ENCODE measurements at places on chromosomes 13 and 19.

DNA sequence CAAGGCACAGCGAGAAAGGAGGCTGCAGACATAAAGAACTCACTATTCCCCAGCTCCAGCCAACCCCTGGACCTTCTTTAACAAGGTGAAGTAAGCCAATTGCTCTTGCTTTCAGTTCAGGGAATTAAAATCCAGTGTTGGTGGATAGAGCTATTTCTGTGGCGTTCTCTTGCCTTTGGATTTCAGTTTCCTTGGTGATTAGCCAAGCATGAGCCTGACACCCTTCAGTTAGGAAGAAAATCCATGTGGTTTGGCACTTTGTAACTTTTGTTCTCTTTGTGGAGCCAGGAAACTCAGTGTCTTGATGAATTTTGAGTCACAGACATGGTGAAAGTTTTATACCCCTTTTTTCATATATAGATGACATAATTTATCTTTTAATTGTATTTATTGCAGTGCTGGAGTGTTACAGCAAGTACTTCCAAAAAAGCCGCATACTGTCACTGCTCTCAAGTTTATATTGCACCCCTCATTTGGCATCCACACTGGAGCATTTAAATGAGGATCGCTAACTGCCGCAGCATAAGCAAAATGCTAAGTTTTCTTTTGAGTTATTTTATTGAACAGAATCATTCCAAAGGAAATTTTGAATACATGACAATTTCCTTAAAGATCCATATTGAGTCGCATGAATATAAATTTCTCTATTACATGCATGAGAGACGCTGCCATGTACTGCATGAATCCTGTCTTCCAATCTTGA lies 406.8 kb downstream of the MYO16 start:
- no peak for DNase-seq

GRCh38 chr19:2341982-2342381 lies 13.5 kb downstream of the SPPL2B start:
- DNase-seq = no peak

DNA sequence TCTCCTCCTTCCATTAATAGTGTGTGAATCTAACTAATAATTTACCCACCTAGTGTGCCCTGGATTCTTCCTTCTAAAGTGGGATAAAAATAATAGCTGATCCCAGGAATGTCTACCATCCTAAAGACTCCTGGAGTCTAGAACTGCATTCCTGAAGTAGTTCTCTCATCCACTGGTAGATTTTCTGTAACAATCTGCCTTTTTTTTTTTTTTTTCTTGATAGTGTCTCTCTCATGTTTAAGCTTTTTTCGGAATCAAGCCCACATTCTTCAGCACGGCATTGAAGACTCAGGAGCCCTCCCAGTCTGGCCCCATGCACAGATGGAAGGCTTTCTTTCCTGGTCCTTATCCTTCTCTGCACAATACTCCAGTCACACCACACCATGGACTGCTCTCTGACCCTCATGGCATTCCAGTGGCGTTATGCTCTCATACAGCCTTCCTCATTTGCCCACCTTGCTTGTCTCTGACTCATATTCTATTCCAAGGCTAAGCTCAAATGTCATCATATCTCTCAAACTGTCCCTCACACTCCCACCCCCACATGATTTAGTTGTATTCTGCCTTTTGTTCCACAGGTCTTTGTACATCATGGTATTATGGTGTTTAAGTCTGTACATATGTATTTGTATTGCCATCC lies 68.7 kb upstream of the FRY start:
- no peak for DNase-seq

GRCh38 chr19:48656840-48657474 lies 11.0 kb upstream of the CA11 start:
- DNase-seq = no peak

GRCh38 chr13:90171649-90172048 lies 1175.8 kb upstream of the MIR17HG start:
- DNase-seq = no peak

DNA sequence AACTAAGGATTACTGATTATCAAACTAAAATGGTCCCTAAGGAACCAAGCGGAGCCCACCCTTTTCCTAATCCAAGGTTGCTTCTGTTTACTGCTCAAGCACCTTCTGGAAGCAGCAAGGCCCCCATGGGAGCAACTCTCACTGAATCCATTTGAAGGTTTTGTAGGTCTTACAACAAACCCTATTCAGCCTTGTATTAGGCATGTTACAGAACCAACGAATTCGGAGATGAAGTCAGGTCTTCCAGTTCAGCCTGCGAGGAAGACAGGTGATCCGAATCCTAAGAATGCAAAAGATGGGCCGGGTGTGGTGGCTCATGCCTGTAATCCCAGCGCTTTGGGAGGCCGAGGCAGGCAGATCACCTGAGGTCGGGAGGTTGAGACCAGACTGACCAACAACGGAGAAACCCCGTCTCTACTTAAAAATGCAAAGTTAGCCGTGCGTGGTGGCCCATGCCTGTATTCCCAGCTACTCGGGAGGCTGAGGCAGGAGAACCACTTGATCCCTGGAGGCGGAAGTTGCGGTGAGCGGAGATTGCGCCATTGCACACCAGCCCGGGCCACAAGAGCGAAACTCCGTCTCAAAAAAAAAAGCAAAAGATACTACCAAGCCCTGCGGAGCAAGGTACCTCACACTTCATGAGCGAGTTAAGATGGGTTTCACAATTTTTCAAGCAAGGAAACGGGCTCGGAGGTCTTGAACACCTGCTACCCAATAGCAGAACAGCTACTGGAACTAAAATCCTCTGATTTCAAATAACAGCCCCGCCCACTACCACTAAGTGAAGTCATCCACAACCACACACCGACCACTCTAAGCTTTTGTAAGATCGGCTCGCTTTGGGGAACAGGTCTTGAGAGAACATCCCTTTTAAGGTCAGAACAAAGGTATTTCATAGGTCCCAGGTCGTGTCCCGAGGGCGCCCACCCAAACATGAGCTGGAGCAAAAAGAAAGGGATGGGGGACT lies 609 bp downstream of the ZAR1L start:
- DNase-seq = no peak

GRCh38 chr19:13091400-13092157 lies 11.1 kb downstream of the LYL1 start:
- no peak for DNase-seq

DNA sequence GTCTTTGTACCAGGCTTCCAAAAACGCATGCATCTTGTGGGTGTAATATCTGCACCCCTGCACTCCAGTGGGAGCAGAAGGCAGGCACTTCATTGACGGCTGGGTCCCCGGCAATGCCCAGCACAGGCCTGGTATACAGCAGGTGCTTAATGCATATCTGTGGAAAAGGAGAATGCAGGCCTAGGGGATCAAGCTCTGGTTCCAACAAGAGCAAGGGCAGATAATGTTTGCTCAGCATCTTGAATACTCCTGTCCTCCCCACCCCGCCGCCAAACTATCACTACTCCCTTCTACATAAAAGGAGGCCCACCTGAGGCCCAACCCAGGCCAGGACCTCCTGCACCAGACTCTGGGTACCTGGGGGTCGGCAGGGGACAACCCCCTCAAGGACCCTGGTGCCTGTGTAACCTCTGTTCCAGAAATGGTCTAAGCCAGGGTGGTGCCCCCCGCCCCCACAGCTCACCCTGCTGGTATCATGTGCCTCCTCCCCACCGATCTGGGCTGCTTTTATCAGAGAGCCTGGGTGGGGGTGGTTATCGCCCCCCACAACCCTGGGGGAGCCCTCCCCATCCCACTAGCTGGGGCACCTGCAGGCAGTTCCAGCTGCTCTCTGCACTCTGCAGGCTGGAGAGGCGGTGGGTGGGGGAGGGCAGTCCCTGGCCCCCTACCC lies 4.8 kb downstream of the KLF16 start:
- no peak for DNase-seq

GRCh38 chr19:36064826-36065225 lies 10.1 kb downstream of the WDR62 start:
- DNase-seq = no peak

- no peak for DNase-seq
Observed at GRCh38 chr13:74325106-74325505, 190.9 kb upstream of the KLF12 start.

- DNase-seq = no peak
Observed at GRCh38 chr13:44013758-44014291, 134.1 kb downstream of the LACC1 start.

DNA sequence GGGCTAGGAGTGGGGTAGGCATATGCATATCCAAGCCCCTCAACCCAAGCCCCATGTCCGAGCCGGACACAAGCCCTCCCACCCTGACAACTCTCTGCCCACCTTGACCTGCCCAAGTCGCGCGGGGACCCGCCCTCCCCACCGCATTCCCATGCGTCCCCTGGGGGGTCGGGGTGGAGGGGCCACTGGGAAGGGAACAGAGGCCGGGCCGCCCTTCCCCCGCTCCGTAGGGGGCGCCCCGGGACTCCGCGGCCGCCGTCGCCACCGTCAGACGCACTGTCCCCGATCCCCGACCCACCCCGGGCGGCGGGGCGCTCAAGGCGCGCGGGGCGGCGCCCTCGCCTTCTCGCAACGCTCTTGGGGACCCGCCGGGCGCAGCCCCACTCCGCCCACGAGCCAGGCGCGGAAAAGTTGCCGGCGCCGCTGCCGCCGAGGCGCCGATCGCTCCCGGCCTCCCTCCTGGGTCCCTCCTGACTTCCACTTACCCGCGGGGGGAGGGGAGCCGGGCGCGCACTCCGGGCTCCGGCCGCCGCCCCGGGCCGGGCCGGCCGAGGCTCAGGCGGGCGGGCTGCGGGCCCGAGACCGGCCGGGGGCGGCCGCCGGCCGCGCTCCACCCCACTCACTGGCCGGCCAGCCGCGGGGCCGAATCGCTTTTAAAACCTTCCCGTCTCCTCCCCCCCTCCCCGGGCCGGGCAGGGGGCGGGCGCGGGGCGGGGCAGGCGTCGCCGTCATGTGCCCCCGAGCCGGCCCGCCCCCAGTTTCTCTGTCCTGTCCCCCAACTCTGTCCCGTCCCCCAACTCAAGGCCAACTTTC lies 34.4 kb upstream of the NANOS3 start:
- no peak for DNase-seq

GRCh38 chr19:51022526-51022925 lies 3.0 kb upstream of the KLK10 start:
- no peak for DNase-seq

GRCh38 chr19:7997809-7998480 lies 7.5 kb downstream of the ELAVL1 start:
- DNase-seq = no peak

- no peak for DNase-seq
Observed at GRCh38 chr13:70905035-70905434, 796.8 kb upstream of the KLHL1 start.

DNA sequence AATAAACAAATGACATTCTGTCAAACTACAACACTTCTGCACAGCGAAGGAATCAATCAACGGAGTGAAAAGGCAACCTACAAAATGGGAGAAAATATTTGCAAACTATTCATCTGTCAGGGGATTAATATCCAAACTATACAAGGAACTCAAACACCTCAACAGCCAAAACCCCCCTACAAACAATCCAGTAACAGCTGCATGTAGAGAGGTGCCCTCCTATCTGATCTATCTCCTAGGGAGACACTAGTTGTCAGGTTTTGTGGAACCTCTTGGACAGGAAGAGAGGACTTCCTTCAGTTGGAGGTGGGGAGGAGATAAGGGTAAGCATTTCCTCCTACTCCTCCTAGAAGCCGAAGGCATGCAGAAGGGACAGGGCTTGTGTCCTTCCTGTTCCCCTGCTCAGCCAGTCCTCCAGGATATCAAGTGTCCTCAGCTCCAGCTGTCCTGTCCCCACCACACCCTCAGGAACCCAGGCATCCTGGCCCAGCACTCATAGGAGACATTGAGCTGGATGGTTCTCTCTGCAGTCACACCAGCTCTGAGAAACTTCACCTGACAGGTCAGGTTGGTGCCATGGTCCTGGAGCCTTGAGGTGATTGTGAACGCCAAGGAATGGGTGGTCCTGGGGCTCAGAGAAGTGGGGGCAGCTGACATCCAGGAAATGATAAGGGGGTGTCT lies 9.8 kb upstream of the SIGLEC8 start:
- no peak for DNase-seq

DNA sequence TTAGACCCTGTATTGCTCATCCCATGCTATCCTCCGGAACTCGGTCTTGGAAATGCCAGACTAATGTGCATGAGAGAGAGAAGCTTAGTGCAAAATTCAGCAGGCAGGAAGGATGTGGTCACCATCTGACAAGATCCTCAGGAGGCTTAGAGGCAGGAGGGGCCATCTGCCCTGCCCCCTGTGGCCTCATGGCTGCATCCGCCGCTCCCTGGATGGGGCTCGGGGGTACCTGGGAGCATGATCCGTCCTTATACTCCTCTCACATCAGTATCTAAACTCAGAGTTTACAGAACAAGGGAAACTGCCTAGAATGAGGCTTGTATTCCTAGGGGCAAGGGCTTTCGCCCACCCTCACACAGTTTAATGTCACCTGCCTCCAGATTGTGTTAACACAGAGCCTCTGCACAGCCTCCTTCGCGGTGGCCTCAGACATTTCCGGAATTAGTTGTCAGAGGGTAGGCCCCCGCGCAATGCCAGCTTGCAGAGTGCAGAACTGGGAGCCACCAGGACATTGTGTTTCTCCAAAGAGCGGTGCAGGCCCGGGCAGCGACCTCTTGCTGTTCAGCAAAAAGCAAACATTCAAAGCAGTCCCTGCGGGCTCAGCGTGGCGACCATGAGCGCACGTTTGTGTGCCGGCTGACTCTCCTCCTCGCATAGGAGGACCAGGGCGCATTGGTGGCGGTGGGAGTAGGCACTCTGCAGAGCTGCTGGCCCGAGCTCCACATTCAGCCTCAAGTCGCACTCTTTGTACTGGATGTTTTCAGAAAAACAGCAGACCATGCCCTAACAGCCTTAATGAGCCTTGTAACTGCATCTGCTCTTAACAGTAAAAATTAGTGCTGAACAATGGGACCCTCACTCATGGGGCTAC lies 39.1 kb downstream of the GPR12 start:
- no peak for DNase-seq

DNA sequence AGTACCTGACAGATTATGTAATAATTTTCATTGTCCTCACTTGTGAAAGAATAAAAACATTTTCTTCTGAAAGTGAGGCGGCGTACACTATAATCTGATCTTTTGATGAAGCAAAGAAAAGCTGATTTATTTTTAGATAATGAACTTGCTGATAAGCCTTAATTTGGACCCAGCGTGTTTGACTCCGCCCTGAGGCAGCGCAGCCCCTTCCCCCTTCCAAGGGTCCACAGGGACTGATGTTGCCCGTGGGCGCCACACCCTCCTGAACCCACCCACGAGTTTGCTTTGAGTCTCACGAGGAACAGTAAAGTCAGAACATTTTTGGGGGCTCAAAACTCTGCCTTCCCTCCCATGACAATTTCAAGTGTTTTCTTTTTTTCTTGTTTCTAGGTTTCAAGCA lies 40.0 kb downstream of the TEX29 start:
- no peak for DNase-seq

- DNase-seq = no peak
Observed at GRCh38 chr19:29675120-29675649, 9.9 kb downstream of the PLEKHF1 start.

GRCh38 chr13:31424130-31424729 lies 224.5 kb downstream of the B3GLCT start:
- DNase-seq = peak; percentile 10

Data from epithelial cell of prostate (primary cell).